ENCODE measurements at places on chromosomes 7 and 10.

DNA sequence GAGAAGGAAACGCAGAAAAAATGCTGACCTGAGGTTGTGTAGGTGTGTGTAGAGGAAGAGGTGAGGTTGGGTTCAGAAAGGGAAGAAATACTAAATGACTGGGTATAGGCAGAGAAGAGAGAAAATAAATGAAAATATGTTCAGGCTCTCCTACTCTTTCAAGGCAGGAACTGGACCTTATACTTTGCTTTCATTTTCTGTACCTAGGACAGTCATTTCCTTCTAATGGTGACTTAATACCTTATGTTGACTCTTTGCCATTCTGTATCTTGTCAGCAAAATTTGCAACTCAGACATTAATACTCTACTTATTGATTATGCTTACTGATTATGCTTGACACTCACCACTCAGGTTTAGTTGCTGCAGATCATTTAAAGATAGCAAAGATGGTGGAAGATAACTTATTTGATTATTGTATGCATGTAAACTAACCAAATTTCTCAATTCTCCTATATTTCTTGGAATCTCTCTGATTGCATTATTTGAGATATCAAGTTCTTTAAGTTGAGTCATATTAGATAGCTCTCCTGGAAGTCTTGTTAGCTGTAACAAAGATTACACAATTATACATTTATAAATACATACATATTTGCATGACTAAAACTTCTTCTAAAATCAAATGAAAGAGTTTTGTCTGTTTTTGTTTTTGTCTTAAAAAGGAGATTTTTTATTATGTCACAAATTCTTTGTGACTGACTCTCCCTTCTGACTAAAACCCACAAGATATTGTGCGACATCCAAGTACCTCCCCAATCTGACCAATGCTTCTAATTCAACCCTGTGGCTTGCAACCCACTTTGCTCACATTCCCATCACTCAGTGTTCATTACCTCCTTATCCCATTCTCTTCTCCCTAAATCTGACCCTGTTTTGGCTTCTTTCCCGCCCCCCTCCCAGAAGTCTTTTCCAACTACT is 20.0 kb downstream of the LRRD1 start:
- no peak for DNase-seq

GRCh38 chr7:1843921-1844335 is 173.9 kb downstream of the ELFN1 start:
- DNase-seq: no peak

- DNase-seq: no peak
Measured at GRCh38 chr7:23470330-23471105, at the start of gene IGF2BP3. Gene IGF2BP3, minus strand, starts transcription at chr7:23470491. Its CDS starts 381 bp downstream, at chr7:23470110.

- DNase-seq: no peak
Measured at GRCh38 chr10:1230138-1230537, 174.0 kb downstream of the WDR37 start.

GRCh38 chr10:110033701-110034235 is 26.0 kb downstream of the ADD3 start:
- DNase-seq: no peak

Data from stimulated activated CD8-positive, alpha-beta memory T cell treated with anti-CD3 and anti-CD28 coated beads, Interleukin-4, amount 100 ng/mL, for 1 hour (primary cell).